ENCODE measurements at places on chromosomes 3 and 15.

GRCh38 chr3:148954981-148955380 lies 36.4 kb upstream of the GYG1 start:
- DNase-seq, result no peak

DNA sequence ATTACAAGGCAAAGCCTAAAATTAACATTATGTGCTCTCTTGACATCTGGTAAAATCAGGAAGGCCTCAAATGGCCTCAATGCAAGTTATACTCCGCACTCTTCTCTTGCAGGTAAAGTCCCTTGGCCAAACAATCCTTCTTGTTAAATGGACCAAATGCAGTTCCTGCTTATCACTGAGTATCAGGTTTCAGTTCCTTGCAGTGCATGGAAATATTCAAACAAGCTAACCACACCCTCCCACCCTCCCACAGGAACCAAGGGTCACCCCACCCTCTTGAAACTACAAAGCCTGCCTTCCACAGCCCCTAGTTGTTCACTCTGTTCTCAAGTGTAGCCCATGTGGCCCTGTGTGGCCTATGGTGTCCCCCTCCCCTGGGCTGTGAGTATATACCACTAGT lies 171.9 kb upstream of the CADPS start:
- no peak for DNase-seq

DNA sequence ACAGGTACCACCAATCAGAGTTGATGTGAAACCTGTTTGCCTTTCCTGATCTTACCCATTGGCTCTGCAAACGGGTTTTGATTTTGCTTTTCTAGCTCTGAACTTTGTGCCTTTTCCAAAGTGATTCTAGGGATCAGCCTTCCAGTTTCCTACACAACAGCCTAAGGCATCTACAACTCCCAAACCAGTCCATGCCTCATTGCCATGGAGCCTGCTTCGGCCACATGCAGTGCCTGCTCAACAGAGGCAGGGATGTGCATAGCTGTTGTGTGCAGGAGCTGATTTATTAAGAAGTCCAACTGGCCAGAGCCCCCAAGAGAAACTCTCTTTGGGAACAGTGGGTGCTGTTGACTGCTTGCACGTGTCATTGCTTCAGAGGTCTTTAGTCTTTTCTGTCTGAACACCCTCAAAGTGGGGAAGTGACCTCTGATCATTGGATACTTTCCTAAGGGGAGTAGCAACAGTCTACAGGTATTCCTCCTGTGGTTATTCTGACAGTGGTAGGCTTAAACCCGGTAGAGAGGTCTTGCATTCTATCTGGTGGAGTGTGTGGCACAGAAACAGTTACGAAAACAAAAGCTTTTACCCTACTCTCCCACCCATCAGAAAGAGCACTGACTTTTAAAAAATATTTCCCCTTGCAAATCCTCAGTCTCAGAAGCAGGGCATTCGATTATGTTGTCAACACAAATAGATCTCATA lies 36.6 kb upstream of the THSD4 start:
- DNase-seq, result no peak

DNA sequence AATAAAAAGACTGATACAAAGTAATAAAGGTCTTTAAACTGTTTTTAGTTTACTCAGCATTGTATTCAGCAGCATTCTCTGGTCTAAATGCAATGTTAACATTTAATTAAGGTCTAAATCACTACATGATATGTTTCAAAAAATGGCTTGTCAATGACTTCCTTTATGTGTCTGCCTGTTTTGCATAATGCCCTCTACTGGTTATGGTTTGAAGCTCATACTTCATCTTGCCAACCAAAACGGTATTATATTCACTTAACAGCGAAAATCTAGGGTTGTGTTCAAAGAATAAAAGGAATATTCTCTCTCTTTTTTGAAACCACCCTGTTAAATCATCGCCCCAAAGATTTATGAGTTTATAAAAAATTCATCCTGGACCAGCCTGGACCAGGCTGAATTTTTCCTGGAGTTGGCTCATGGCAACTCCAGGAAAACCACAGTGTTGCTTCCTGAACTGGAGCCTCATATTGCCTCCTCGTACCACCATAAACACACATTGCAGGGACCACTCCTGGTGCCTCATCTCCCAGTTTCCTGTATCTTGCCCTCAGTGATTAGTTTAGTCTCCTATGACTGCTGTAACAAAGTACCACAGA lies 6.7 kb upstream of the NCEH1 start:
- DNase-seq, result no peak

DNA sequence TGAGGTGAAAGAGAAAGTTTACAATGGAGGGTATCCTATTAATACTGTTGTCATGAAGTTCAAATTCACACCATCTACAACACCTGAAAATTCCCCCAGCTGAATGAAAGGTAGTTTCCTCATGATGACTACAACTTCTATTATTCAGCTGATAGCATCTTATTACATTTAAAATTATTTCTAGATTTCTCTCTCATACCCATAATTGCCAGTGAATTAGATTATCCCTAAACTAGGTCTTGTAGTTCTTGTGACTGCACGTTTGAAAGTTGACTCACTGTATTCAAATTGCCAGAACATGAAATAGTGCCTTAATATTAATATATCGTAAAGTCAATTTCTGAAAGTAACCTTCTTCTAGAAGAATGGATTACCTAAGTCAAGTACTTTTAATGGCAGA lies 82.4 kb downstream of the FBXL22 start:
- DNase-seq, result no peak
